ENCODE measurements at places on chromosomes 16 and 17. TPM values are rescaled to one million over a fixed set of nuclear protein-coding genes. Genes with fewer than 3 reads are reported as not detected.

DNA sequence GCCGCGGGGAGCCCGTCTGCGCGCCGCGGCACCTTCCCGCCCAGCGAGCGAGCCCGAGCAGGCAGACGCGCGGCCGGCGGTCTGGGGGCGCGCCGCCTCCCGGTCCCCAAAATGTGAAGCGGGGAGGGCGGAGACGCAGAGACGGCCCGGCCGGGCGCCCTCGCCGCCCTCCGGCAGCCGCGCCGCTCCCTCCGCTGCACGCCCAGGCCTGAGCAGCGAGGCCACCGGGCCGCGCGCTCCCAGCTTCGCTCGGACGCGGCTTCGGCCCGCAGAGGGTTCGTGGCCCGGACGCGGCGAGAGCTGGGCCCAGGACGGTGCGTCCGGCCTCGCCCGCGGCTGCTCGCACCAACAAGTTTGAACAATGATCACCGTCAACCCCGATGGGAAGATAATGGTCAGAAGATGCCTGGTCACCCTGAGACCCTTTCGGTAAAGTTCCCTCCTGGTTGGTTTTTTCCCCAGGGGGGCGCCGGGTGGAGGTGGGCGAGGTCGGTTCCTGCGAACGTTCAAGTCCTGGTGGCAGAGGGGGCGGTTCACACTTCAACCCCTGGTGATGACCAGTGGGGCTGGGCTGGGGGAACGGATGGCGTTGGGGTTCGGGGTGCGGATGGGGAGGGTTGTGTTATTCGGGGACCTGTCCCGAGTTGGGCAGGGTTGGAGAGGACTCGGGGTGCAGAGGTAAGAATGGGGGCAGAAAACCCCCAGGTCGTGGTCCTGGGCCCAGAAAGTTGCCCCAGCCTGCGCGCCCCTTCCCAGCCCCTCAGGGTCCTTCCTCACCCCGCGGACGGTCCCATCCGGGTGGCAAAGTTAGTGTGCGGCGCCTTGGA lies 678 bp downstream of the MGAT5B start:
- no peak for DNase-seq

Gene MYO15B
- 19.6 TPM for total RNA-seq

DNA sequence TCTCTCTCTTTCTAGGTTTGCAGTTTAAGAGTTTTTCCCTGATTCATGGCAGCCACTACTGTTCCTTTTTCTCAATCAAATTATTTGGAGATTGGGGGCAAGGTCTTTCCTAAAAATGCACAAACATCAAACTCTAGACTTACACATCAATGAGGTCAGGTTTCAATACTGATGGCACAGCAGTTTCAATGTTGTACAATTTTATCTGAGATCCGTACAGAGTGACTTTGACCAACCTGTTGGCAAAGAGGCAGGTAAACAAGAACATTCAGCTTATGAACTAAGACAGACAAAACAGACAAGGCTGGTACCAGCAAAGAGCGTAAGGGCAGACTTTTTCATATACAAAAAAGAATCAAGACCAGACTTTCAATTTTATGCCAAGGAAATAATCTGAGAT lies 58.0 kb upstream of the GSG1L start:
- DNase-seq = no peak

- DNase-seq = no peak
Observed at GRCh38 chr17:81249223-81250040, 10.3 kb downstream of the NDUFAF8 start.

GRCh38 chr16:78519896-78520295 lies 420.4 kb downstream of the WWOX start:
- no peak for DNase-seq

- no peak for DNase-seq
Observed at GRCh38 chr17:21573961-21574610, 118.2 kb upstream of the KCNJ18 start.

- no peak for DNase-seq
Observed at GRCh38 chr17:17303847-17304490, 796 bp downstream of the NT5M start.

- DNase-seq = peak; percentile 61
Observed at GRCh38 chr17:58328195-58329034, at the start of gene TSPOAP1. TSS of gene TSPOAP1 (minus strand) at chr17:58328795. CDS start at chr17:58327920, 875 bp downstream.

DNA sequence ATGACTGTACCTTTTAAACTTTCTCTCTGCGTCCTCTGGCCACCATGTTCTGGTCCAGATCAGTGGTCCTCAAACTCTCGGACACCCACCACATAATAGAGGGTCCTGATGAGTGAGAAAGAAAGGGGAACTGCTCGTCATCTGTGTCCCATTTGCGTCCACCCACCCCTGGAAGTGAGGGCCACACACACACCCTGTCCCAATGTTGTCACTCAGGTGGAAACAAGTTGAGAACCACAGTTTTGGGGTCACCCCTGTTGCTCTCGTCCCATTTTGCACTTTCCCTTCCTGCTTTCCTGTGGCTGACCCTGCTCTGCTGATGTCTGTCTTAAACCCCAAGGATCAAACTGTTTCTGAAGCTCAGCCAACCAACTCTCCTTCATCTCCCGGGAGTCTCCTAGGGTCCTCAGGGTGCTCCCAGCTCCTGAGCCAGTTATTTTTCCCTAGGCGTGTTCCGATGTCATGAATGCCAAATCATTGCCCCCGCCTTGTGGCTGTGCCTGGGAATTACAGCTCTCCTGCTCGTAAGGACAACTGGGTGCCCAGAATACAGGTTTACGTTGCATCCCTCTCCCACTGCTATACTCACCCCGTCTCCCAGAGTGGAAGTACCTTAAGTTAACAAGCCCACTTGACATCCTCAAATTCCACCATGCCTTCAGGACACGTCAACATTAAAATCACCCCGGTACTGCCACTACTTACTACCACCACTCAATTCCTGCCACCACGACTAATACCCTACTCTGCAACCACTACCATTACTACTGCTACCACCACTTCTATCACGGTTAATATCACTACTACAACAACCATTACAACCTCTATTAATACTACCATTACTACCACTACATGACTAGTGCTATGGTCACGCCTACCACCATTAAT lies 26.0 kb upstream of the HNF1B start:
- no peak for DNase-seq

GRCh38 chr17:43040655-43041054 lies 15.6 kb downstream of the RND2 start:
- DNase-seq = no peak

GRCh38 chr16:79452671-79453070 lies 147.9 kb downstream of the MAF start:
- no peak for DNase-seq

Gene TMEM100
- total RNA-seq = 3.3 TPM

Gene CARHSP1
- total RNA-seq = 141 TPM

Measured in frontal cortex (tissue), 4 donors.